ENCODE measurements at places on chromosomes 13 and 19. TPM values are rescaled to one million over a fixed set of nuclear protein-coding genes. Genes with fewer than 3 reads are reported as not detected.

Gene THSD1
- total RNA-seq: 1.6 TPM

Gene LGI4
- total RNA-seq: 0.22 TPM

Gene SRRM5
- not detected for total RNA-seq

GRCh38 chr13:63448692-63449091 lies 2033.0 kb upstream of the PCDH20 start:
- DNase-seq: no peak

DNA sequence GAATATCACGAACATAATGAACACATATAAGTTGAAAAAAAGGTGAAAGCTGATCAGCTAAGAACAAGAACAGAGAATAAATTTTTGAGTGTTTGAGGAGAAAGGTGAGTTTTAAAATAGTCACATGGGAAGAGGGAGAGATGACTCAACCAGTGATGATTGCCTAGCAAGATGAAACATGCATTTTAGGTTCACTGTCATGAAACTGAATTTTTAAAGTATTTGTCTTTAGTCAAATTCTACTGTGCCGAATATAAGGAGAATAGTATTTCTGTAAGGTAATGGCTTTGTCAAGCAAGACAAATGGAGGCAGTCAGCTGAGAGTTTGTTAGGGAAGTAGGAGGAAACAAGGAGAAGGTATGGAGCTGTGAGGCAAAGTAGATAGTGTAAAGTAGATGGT lies 2557.4 kb downstream of the PCDH9 start:
- DNase-seq: no peak
